T-helper 2 cell (primary cell): ENCODE measurements at places on chromosomes 1 and 21.

GRCh38 chr1:36400825-36401601 is 3.3 kb upstream of the LSM10 start:
- DNase-seq, result no peak

- no peak for DNase-seq
Measured at GRCh38 chr1:228809621-228810394, 74.5 kb downstream of the RHOU start.

DNA sequence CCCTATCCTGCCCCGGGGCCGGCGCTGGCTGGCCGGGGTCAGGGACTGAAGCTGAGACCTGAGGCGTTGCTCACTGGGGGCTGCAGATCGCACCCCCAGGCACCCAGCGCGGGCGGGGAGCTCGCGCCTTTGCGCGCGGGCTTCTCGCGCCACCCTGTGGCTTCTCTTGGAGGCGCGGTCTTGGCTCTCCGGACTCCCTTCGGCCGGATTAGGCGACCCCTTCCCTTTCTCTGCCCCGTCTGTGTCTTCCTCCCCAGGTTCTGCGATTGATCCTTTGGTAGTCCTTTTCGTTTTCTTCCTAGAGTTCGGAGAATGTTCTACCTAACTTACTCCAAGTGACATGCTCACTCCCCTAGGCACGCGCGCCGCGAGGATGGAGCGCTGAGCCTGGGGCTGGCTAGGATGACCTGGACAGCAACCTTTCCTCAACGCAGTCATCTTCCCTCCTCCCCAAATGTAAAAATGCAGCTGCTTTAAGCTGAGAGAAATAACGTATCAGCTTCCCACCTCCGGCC is 495 bp upstream of the NTRK1 start:
- peak; percentile 54 for DNase-seq

GRCh38 chr1:20483833-20484518 is 2.0 kb downstream of the CAMK2N1 start:
- no peak for DNase-seq

- DNase-seq, result peak; percentile 52
Measured at GRCh38 chr1:154607106-154607608, 829 bp downstream of the ADAR start.

GRCh38 chr1:65524931-65525265 is 104.4 kb downstream of the LEPR start:
- no peak for DNase-seq

- DNase-seq, result no peak
Measured at GRCh38 chr1:153842006-153842471, 66.8 kb downstream of the SLC27A3 start.

DNA sequence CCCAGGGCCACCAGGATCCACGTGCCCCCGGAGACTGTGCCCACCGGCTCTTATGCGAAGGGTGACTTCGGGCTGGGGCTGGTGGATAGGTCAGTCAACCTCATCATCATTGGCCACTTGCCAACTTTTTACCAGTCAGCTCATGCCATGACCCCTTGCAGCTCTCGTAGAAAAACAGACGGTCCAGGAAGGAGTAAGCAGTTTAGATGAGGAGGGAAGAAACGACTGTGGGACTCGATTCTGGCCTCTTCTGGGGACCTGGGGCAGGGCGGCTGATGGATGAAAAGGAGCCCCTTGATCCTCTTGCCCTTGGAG is 41.0 kb downstream of the UBASH3A start:
- DNase-seq, result no peak

DNA sequence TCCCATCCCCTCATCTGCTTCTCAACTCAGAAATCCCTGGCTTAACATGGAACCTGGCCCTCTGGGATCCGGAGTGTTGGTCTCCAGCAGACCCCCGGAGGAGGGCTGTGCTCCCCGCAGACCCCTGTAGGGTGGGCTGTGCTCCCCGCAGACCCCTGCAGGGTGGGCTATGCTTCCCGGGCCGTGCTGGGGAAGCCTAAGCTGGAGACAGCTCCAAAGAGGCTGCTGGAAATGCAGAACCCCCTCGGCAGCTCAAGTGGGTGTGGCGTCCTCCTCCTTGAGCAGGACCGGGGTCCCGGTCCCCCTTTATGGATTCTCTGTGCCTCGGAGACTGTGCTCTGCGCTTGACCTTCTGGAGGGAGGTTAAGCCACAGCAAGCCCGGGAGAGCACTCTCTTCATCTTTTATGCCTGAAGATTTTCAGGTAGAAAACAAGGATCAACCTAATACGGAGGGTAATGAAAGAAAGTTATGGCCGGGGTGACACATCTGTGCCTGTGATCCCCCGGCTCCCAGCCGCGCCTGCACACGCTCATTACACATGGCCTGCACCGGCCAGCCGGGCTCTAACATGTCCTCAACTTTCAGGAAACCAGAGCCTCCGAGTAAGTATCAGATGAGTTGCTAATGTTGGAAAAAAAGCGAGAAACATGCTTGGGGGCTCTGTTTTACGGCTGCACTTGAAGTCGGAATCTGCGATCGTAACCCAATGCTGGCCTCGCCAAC is 87.7 kb upstream of the ACTRT2 start:
- DNase-seq, result no peak

DNA sequence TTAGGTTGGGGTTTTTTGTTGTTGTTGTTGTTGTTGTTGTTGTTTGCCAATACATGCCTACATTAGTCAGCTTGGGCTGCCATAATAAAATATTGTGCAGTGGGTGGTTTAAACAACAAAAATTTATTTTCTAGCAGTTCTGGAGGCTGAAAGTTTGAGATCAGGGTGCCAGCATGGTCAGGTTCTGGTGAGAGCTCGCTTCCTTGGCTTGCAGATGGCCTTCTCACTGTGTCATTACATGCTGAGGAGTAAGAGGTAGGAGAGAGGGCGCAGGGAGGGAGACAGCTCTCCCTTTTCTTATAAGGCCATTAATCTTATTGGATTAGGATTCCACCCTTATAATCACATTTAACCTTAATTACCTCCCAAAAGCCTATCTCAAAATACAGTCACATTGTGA is 52.7 kb downstream of the DIRAS3 start:
- no peak for DNase-seq

- no peak for DNase-seq
Measured at GRCh38 chr1:162564762-162565218, 3.3 kb downstream of the UAP1 start.

DNA sequence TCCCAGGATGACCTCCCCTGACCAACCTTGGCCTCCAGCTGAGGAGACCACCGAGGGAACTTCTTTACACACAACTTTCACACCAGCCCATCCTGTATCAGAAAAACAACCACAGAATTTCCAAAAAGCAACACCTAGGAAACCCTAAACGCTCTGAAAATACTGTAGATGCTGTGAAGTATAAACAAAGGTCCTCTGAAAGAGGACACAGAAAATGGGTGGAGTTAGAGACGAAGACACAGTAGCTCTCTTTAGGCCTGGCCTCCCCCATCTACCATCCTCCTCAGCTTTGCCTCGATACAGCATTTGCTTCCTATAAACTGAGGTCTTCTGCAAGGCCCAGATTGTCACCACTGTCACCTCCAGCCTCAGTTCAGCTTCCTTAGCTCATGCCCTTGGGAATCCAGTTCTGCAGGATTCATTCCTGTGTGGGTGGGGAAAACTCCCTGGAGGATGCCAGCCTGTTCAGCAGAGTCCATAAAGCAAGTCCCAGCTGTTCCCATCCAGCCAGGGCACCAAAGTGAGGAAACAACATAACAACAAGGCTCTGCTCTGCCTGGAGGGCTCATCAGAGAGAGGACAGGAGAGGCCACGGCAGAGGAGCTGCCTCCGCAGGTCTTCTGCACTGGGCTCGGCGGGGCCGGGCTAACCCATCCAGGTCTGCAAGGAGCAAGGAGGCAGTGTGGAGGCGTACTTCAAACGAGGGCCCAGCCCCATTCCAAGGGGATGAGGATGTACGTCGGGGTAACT is 15.0 kb downstream of the PIK3C2B start:
- DNase-seq, result no peak

- DNase-seq, result no peak
Measured at GRCh38 chr1:119008483-119009311, 20.6 kb upstream of the TBX15 start.

- no peak for DNase-seq
Measured at GRCh38 chr1:47585141-47585902, 147.5 kb downstream of the FOXD2 start.

GRCh38 chr1:157773493-157774350 is 3.2 kb downstream of the FCRL2 start:
- no peak for DNase-seq

DNA sequence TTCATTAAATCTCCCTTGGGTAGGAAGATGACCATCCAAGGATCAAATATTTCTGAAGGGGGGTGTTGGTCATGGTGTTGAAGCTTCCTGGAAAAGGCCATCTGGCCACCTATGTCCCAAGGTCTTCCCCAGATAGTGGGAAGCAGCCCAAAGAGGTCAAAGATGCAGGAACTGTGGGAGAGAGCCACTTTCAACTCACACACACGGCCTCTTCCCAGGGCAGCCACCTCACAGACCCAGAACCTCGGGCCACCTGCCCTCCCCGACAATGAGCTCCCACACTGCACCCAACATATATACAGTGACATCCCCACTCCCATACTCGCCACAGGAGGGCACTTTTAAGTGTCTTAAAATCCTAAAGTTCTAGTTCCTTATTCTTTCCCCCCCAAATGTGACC is 164.5 kb upstream of the ETV3 start:
- no peak for DNase-seq

DNA sequence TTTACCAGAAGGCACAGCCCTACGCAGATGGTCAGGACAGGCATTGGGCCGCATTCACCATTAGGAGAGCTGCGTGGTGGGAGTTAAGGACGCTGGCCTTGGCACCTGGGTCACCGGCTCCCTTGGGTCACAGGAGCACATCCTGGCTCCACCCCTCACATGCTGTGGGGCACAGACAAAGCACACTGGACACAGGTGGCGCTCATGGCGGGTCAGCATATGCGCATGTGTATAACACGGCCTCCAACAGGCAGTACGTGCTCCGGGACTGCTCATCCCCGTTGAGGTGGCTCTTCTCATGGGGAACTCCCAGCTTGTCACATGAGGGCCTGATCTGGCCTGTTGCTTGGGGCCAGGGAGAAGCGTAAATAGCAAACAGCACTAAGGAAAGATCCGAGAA is 25.0 kb downstream of the PGBD5 start:
- DNase-seq, result no peak

GRCh38 chr1:20956272-20956671 is 169.2 kb upstream of the HP1BP3 start:
- DNase-seq, result no peak

DNA sequence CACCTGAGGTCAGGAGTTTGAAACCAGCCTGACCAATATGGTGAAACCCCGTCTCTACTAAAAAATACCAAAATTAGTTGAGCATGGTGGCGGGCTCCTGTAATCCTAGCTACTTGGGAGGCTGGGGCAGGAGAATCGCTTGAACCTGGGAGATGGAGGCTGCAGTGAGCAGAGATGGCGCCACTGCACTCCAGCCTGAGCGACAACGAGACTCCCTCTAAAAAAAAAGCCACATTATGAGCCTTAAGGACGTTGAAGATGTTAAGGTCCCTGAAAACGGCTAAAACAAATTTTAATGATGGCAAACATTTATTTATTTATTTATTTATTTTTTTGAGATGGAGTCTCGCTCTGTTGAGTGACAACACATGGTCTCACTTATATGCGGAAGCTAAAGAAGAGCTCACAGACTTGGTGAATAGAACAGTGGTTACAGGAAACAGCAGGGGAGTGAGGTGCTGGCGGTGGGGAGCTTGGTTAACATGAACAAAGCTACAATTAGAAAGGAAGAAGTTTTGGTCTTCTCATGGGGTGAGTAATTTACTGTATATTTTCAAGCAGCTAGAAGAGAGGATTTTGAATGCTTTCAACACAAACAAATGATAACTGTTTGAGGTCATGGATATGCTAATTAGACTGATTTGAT is 47.1 kb downstream of the TCP10L start:
- no peak for DNase-seq

- DNase-seq, result no peak
Measured at GRCh38 chr1:28233264-28233606, 406 bp upstream of the DNAJC8 start.

- DNase-seq, result no peak
Measured at GRCh38 chr1:145879775-145880174, 5.9 kb downstream of the ANKRD35 start.

DNA sequence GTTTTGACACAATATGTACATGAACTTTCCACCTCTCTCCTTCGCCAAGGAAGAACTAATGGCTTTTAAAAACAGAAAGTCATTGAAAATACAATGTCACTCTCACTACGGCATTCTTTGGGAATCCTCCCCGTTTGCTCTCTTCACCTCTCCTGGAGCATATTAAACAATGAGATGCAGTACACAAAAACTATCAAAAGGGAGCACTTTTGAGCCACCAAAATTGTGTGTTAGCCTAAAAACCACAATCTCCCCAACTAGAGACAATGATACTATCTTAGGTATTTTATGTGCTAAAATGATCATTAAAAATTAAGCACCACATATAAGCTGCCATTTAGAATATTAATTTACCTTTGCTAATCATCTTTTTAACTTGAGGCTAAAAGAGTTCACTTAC is 425.5 kb downstream of the KCTD3 start:
- DNase-seq, result no peak

GRCh38 chr1:150012611-150013010 is 2.1 kb upstream of the OTUD7B start:
- no peak for DNase-seq

- no peak for DNase-seq
Measured at GRCh38 chr1:145979746-145980456, 15.4 kb downstream of the POLR3GL start.

DNA sequence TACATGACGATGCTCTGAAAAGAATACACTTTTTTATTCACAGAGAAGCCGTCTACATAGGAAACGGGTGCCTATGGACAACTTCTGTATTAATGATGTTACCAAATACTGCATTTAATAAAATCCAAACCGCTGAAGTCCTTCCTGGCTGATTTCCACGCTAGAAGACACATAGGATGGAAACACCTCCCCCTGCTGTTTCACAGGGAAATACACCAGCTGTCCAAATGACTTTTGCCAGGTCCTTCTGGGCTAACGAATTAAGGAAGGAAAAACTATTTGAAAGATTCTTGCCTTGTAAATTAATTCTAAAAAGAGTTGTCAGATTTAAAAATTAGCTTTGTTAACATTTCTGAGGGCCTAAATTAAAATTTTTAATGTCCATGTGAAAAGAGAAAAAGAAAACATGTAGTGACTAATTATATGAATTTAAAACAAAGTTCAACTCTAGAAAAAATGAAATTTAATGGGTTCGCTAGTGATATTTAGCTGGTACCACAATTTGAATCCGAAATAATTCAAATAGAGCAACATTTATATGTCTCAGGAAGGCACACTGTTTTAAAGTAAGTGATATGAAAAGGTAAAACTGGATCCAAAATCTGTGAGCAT is 146.0 kb downstream of the RERE start:
- no peak for DNase-seq

DNA sequence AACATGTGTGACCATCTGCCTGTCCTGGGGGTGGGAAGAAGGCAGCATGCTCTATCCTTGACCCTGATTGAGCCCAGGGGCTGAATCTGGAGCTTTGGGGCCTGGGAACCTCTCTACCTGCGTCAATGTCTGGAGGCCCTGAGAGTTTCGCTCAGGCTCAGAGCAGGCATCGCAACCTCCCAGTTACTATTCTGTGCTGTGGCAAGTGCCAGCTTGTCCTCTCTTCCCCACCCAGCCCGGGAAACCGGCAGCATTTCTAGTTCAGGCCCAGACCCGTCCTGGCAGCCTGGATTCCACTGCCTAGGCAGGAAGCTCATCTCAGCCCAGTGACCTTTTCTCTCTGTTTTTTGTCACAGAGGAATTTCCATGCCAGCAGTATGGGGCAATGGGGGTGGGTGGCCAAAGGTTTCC is 10.0 kb upstream of the IRF6 start:
- DNase-seq, result no peak
